ENCODE measurements at places on chromosomes 16 and 17.

DNA sequence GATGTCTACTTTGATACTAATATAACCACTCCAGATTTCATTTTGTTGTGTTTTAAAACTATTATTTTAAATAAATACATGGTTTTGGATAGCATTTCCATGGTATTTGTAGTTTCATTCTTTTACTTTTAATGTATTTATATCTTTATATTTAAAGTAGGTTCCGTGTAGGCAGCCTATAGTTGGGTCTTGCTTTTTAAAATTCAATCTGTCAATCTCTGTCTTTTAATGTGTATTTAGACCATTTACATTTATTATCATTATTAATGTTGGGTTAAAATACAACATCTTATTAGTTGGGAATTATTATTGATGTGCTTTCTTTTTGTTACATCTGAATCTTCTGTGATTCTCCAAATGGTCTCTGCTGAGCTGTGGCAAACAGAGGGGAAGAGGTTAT, 412.1 kb downstream of the NPIPA7 start:
- DNase-seq = no peak

GRCh38 chr17:1693339-1693738, 8.7 kb upstream of the PRPF8 start:
- DNase-seq = no peak

GRCh38 chr16:83549316-83550182, 258.2 kb upstream of the HSBP1 start:
- DNase-seq = no peak

- DNase-seq = no peak
Measured at GRCh38 chr16:89064606-89065457, 28.8 kb upstream of the ACSF3 start.

DNA sequence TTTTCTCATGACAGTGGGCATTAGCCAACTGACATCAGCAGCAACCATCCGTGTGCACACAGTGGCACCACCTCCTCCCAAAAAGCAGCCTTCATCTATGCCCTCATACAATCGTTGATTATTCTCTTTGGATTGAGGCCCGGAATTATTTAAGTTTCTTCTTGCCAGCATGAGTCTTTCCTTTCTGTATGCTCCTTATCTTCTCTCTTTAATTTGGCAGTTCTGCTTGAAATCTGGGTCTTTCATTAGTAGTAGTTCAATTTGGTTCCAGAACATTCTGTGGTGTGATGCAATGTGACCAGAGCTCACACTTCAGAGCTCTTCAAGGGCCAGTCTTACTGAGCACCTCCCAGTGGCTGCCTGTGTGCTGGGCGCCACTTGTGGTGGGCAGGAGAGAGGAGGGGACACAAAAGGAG, 52.2 kb upstream of the STH start:
- DNase-seq = no peak

DNA sequence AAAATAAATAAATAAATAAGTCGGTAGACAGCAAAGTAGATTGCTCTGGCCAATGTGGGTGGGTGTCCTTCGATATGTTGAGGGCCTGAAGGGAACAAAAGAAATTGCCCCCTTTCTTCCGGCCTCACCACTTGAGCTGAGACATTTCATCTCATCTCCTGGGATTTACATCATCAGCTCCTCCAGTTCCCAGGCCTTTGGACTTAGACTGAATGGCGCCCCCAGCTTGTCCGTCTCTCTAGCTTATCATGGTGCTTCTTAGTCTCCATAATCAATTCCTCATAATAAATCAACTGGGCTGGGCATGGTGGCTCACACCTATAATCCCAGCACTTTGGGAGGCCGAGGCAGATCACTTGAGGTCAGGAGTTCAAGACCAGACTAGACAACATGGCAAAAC, 13.8 kb upstream of the HAP1 start:
- no peak for DNase-seq

- DNase-seq = no peak
Measured at GRCh38 chr17:54882950-54883349, 17.7 kb upstream of the TOM1L1 start.

- DNase-seq = peak; percentile 67
Measured at GRCh38 chr17:17919169-17920107, 52.8 kb downstream of the TOM1L2 start.

DNA sequence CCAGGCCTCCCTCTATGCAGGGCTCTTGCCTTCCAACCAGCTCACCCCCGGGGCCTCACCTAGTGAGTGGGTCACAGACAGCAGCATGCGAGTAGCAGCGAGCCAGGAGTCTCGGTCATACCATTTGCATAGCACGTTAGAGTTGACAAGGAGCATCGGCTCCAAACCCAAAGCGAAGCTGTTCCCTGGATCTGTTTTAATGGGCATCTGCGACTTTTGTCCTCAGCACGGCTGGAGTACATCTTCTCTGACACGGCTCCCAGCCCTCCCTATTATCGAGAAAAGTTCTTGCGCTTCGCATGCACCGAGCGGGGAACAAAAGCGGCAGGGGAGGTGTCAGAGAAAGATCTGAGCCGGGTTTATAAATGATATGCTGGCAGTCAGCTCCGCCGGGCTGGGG, 253.3 kb downstream of the MAF start:
- DNase-seq = no peak

GRCh38 chr17:4853208-4853671, 20.1 kb downstream of the MINK1 start:
- no peak for DNase-seq

- DNase-seq = peak; percentile 31
Measured at GRCh38 chr16:2008631-2009163, 924 bp downstream of the ZNF598 start.

- no peak for DNase-seq
Measured at GRCh38 chr16:30476991-30477390, 4.4 kb downstream of the ITGAL start.

DNA sequence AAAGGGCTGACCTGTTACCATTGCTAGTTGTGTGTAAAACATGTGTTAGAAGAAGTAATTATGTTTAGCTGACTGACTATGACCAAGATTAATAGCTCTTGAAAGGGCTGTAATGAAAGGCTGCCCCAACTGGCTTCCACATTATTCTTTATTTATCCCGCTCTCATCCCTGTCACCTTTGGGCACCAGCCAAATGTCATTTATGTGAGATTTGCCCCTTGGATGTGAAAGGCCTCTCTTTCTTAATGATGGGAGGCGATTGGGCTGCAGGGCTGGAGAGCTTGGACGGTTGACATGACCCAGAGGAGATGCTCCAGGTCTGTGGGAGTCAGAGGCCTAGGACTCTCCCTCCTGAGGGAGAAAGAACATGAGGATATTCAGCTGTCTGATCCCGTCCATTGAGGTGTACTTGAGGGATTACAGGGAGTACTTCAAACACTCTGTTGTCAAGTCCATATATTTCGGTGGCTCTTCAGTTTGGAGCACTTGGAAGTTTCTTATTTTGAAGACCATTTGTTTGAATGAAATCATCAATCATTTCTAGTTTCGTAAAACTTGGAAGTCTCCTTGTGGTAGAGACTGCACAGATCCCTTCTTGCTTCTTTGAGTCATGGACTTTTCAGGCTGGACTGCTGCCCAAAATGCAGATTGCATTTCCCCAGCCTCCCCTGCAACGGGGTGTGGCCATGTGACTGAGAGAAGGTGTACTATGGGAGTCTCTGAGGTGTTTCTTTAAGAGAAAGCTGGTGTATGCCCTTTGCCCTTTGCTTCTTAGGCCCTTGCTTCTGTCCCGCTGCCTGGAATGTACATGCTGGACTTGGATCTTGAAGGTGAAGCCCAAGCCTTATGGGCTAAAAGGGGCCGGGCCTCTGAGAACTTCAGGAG, 51.3 kb downstream of the FTO start:
- no peak for DNase-seq

DNA sequence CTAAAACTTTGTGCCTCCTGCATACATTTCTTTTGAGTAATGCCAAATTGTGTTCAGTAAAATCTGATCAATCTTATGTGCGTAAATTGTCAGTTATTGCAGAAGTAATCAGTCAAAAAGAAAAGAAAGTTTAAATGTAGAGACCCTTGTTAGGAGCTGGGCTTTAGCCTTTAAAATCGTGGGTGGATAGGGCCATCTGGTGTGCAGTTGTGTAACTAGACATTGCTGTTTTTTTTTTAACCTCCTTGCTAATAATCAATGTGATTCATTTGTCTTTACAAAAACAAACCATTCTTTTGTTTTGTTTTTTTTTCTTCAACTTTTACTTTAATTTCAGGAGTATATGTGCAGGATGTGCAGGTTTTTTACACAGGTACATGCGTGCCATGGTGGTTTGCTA, 5.3 kb upstream of the WWOX start:
- peak; percentile 14 for DNase-seq

DNA sequence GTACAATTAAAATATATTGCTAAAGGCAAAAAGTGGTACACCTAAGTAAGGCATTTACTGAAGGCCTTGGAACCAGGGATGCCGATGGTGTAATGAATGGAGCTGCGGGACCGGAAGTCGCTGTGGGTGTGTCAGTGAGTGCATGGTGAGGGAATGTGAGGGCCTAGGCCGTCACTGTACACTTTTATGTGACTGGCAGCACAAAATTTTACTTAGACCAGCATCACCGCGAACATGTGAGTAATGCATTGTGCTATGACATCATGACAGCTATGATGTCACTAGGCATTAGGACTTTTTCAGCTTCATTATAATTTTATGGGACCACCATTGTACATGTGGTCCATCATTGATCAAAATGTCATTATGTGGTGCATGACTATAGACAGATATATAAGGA, 14.7 kb downstream of the ALOX15B start:
- DNase-seq = no peak

- no peak for DNase-seq
Measured at GRCh38 chr17:72502371-72503341, 381.8 kb downstream of the SOX9 start.

GRCh38 chr16:79505344-79505743, 95.2 kb downstream of the MAF start:
- DNase-seq = no peak

GRCh38 chr16:82655072-82655714, 28.4 kb downstream of the CDH13 start:
- DNase-seq = no peak

GRCh38 chr16:53356478-53357207, 77.6 kb upstream of the RBL2 start:
- no peak for DNase-seq

DNA sequence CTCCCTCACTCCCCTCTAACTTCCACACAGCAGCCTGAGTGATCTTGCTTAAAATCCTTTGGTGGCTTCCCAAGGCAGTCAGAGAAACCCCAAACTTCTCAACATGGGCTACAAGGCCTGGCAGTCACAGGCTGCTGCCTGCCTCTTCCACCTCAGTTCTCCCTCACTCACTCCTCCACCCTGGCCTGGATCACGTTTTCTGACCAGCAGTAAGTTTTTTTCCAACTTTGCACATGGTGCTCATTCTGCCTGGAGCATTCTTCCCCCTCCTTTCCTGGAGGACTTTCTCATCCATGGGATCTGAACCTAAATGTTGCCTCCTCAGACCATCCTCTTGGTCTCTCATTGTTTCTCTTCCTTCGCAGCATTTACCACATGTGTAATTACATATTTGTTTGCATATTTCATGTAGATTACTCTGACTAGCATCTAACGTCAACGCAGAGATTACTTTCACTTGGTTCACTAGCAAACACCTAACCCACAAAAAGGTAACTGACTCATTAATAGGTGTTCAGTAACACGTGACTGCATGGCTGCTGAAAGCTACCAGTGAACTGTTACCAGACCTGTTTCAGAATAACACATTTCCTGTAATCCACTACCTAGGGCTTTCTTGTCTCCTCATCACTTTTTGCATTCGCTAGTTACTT, 17.1 kb downstream of the GNA13 start:
- no peak for DNase-seq

GRCh38 chr16:4610011-4611005, 4.4 kb downstream of the UBALD1 start:
- DNase-seq = no peak

DNA sequence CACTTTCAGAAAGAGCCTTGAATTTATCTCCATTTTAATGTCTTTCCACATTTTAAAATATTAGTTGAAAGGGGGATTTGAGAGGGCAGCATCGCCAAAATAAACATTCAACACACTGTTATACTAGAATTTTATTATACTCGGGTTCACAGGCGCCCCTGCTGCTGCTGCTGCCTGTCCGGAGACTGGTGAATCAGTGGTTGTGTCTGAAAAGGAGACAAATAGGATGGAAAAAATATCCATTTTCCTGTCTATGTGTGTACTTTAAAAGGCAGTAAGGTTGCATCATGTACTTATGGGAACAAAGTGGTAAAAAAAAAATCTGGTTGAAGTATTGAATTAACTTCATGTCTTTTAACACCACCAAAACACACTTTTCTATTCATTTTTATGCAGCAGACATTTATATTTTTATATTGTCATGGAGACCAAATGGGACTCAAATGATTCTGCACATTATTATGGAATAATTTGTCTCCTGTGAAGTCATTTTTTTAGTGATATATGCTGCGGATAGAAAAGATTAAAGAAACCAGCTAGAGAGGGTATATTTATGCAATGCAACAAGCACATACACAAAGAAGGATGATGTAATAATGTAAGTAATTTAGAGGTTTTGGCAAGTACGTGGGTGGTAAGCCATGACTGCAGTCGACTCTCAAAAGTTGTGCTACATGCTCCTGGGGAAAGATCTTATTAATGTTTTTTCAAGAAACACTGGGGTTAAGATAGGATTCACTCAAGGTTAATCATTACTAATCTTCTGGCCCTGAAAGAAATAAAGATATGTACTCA, 759.0 kb upstream of the SOX9 start:
- no peak for DNase-seq

GRCh38 chr16:85935391-85935973, 36.5 kb downstream of the IRF8 start:
- DNase-seq = no peak

DNA sequence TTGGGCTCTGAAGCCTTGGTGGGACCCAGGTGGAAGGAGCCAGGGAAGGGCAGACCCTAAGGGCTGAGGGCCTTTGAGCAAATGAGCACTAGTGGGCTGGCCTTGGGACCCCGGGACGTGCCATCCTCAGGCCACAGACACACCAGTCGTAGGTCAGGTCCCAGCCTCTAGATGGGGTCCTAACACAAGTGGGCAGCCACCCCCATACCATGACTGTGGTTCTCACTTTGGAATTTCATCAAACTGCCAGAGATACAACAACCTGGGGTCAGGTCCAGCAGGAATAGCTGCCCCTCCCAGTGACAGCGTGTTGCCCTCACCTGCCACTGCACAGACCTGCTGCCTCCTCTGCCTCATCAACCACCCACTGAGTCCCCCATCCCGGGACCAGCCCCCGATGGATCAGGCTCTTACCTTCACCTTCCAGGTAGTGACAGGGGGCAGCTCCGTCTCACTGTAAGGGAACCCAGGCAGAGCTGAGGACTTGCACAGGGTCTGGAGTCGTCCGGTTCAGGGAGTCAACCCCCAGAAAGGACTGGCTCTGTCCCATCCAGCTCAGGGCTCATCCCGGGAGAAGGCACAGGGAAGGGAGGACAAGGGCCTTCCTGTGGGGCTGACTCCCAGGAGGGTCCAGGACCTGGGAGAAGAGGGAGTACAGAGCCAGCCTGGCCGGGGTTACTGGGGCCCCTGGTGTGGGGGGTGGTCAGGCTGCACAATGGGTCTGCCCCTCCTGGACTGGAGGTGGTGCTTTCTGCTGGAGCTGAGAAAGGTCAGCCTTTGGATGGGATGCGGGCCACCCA, 40.0 kb downstream of the LGALS9 start:
- no peak for DNase-seq

GRCh38 chr16:77738706-77739558, 16.6 kb downstream of the NUDT7 start:
- DNase-seq = no peak

- DNase-seq = no peak
Measured at GRCh38 chr17:79615446-79615845, 4.6 kb upstream of the RBFOX3 start.

Measured in OCI-M1 (cell line).